ENCODE measurements at places on chromosomes 3 and 15.
A peak's percentile ranks its signal among the peaks of the same experiment; 100 is the strongest.

GRCh38 chr3:106588739-106589138 is 719.9 kb upstream of the CBLB start:
- no peak for DNase-seq

DNA sequence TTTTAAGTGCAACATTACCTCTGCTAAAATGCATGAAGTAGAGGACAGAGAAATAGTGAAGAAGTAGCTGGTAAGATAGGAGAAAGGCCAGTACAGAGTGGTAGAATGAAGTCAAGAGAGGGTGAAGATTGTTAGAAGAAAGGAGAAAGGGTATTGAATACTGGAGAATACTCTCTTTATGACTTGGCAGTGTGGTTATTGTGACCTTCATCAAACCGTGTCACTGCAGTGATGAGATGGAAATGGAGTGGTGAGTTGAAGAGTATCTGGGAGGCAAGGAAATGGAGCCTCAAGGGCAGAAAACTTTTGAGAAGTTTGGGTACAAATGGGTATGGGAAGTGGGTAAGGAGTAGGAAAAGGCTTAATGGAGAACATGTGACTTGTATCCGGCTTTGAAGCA is 24.7 kb downstream of the MINDY2 start:
- no peak for DNase-seq

- DNase-seq, result peak; percentile 68
These were observed 6.0 kb upstream of the SLC28A1 start for GRCh38 chr15:84878504-84878903.

GRCh38 chr3:14461748-14462324 is 59.4 kb downstream of the SLC6A6 start:
- no peak for DNase-seq

DNA sequence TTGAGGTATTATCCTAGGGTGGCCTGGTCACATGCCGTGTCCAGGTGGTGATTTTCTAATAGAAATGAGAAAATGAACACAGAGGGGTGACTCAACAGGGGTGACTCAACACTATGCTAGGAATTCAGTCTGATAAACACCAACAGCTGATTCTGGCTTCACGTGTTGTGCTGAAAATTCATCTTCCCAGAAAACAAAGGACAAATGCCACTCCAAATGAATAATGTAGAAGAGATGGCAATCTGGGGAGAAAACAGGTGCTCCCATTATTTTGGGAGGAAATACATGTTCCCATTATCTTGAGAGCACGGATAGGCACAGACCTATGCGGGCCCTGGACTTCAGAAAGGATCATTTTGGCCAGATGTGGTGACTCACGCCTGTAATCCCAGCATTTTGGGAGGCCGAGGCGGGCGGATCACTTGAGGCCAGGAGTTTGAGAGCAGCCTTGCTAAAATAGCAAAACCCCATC is 101.2 kb upstream of the MEX3B start:
- no peak for DNase-seq

DNA sequence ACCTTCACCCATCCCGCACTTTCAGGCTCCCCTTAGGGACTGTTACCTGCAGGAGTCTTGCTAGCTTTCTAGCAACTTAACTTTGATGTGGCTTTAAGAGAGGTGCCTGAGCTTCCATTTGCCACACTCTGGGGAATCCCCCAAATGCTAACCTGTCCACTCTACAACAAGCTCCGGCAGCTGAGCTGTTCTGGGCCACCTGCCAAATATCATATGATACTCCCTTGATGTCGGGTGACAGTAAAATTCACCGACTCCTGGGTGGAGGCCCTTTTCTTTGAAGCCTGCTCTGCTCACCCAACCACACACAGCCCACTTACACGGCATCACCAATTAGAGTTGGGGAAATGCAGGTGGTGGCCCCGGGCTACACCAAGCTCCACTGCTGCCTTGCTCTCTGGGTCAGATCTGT is 38.0 kb upstream of the XCR1 start:
- peak; percentile 27 for DNase-seq

DNA sequence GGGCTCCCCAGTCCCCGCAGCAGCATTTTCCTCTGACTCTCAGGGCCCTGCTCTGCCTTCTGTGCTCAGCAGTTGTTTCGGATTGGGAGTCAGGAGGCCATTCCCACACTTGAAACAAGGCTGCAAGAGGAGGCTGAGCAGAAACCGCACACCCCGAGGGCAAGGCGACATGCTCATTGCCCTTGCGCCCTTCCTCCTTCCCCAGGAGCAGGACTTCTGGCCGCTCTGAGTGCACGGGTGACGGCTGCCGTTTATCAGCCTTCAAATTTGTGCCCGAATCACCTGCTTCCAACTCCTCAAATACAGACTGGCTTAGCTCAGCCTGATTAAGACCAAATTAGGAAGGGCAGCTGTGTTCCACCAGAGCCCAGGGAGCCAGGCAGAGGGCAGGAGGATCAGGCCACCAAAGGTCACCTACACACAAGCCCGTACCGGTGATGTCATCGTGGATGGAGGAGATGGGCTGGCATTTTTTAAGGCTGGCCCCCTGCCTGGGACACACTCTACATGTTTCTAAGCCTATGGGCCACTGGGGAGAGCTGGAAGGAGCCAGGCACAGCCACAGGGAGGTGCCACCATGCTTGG is 38.1 kb downstream of the TM2D3 start:
- no peak for DNase-seq

DNA sequence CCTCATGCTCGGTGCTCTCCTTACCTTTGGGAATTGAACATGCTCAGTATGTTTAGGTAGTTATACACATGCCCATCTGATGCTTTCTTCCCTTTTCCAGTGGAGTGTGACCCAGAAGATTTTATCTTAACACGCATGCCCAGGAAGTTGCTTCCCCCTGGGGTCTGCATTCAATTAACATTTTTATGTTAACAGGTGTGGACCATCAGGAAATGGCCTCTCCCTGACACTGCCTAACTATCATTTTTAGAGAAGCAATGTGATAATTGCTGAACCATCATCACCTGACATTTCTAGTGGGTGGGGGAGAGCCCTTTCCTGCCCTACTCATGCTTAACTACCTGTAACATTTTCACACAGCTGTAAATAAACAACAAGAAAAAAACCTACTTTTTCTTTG is 55.1 kb upstream of the TGFBR2 start:
- DNase-seq, result no peak

- no peak for DNase-seq
These were observed 55.8 kb upstream of the FAM98B start for GRCh38 chr15:38398134-38398533.

DNA sequence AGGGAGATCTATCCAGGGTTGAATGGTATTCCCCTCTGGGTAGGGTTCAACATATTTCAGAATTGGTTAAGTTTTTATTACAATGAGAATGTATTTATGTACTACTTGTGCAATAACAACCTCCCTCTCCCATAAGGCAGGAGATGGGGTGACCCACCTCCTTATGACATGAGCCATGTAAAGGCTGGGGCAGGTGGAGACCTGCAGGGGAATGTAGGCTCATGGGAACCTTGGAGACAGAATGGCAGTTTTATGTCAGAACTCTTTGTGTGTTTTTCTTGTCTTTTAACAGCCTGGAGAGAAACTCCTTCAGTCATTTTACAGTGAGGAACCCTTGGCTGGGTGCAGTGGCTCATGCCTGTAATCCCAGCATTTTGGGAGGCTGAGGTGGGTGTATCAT is 24.6 kb upstream of the INSYN1 start:
- no peak for DNase-seq

- DNase-seq, result peak; percentile 63
These were observed 30.5 kb upstream of the TIPARP start for GRCh38 chr3:156643729-156644389.

GRCh38 chr3:78565712-78566111 is 1202.1 kb downstream of the ROBO1 start:
- no peak for DNase-seq

- DNase-seq, result no peak
These were observed 431.7 kb upstream of the NR2F2 start for GRCh38 chr15:95898761-95899160.

DNA sequence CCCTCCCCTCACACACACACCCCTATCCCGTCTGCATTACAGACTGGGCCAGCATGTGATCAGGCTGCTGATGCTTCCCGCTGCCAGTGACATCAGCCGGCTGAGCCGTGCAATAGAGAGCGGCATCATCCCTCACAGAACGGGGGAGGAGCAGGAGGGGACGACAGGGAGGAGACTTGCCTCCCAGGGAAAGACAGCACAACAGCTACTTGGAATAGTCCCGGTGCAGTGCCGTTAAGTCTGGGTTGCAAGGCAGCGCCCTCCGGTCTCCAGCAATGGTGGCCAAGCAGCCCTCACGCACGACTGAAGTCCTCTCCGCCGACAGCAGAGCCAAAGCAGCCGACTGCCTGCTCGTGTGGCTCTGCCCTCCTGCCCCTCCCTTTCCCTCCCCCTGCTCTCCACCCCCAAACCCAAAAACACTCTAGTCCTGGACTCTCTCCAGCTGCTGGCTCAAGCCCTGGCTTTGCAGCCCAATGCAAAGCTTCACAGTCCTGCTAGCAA is 31.5 kb upstream of the RPS17 start:
- DNase-seq, result no peak

- DNase-seq, result no peak
These were observed 721.4 kb downstream of the VGLL3 start for GRCh38 chr3:86269364-86270155.

- DNase-seq, result peak; percentile 42
These were observed 4.8 kb downstream of the HES1 start for GRCh38 chr3:194140520-194141414.

DNA sequence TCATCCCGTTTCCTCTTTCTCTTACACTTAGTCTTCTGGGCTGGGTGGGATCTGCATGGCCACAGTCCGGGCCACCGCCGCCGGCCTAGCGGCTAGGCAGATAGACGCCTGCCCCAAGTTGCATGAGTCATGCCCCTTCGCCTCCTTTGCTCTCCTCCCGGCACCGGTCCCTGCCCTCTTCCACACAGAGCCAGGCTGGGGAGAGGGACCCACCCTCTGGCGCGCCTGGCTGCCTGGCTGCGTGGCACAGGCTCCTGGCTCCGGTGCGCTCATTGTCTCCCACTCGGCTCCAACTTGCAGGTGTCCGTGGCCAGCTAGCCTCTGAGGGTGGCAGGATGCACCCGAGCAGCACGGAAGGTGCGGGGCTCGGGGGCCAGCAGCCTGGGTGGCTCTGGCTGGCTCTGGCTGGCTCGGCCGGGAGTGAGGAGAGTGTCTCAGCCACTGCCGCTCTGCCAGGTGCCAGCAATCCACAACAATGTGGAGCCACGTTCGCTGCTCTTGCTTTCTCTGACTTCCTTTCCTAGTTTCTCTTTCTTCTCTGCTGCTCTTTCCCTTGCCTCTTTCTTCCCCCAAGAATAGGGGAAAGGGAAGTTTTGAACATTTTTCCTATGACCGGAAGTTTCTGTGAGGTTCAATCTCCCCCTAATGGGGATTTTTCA is 22.4 kb upstream of the MTHFS start:
- DNase-seq, result no peak

- DNase-seq, result peak; percentile 42
These were observed 35.6 kb upstream of the GYG1 start for GRCh38 chr3:148955544-148956346.

DNA sequence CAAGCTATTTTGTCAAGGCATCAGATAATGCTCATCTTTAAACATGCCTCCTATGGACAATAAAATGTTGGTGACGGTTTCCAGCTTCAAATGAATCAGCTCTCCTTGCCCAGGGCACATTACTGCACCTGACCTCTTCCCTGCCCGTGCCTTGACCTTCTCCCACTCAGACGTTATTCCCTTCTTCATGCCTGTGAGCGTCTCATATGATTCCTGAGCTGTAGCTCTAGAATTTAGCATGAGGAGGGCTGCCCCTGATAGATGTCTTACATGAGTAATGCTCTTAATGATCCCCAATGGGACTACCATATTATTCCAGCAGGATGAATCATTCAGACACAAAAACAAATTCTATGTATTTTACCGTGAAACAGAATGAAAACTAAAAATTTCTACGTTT is 762.7 kb downstream of the ROBO1 start:
- no peak for DNase-seq

DNA sequence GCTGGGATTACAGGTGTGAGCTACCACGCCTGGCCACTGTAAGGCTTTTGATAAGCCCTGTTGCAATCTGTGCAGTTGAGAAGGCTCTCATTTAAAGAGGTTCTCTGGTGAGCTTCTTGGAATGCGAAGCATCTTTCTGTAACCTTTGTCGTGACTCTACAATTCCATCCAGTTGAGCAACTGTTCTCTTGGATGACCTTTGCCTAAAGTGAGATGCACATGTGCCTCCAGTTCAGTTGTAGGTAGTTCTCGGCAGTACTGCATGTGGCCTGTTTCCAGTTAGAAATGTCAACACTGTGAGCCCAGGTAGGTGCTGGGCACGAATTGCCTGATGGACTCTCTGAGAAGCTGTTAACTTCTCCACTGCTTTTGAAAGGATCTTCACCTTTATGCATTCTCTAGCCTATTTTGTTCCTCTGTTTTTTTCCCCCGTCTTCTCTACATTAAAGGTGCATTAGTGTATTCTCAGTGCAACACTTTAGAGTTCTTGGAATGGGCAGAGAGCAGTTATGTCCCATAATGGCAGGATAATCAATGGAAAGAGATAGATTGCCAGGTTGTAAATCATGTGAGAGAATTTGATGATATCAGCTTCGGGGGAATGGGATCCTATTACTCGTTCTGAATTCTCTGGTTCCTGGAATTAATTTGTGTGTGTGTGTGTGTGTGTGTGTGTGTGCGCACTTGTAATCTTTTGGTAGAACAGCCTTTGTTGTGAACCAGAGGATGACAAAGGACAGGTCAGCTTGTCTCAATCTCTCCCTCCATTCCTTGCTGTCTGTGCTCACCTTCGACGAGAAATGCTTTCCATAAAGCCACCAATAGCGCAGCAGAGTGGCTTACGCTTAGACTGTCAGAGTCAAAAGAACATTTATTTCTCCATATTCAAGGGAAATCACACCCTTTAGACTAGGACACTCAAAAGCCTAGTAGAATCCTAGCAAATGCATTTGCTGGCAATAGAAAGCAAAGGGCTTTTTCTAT is 51.1 kb downstream of the PTPRG start:
- no peak for DNase-seq

- no peak for DNase-seq
These were observed 79.5 kb upstream of the UMPS start for GRCh38 chr3:124650798-124651197.

DNA sequence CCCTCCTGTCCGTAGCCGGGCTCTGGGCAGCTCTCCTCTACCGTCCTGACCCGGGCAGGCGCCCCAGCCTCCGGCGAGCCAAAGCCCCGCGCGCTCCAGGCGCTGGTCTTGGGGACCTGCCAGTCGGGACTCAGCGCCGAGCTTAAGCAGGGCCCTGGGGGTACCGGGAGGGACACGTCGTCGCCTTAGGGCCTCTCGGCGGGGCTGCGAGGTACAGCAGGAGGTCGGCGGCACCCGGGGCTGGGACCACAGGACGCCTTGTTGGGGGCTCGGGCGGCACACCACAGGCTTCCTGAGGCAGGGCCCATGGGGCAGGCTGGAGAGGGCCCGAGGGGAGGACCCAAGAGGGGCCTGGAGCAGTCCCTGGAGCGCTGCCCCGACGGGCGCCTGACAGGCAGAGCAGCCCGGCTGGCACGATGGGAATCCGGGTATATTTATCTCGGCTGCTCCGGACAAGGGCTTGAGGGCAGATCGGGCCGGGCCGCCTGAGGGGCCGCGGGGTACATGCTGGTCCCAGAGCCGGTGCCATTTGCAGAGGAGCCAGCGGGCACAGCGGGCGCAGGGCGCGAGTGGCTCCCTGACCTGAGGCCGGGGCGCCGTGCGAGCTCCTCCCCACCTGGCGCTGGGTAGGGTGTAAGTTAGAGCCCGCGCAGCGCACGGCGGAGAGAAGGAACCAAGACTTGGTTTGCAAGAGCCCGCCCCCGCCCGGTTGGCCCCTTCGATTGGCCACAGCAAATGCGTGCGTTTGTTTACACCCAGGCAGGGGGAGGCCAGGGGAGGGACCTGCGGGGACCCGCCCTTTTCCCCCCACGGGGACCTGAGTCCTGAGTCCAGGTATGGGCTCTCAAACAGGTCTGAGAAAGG is 574 bp downstream of the SLC38A3 start:
- peak; percentile 35 for DNase-seq
